ENCODE measurements at places on chromosomes 1 and 21.

DNA sequence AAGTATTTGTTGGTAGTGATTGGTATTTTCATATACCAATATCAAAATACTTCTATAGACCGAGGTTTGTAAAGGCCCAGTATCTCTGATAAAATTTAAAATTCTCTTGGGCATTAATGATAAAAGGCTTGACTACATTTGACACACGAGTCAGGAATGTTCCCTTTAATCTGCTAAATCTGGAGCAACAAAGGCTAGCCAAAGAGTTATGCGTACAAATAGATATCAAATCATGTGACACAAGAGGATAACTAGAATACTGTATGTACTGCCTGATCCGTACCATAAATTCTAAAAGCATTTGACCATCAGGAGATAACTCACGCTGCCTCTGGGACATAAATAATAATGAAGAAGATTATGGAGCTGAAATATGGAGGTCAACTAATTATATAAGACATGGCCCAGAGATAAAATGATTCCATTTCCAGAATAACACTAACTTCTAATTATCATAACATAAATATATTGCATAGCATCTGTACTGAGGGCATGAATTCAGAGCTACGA lies 64.2 kb upstream of the SH3GLB1 start:
- DNase-seq, result no peak

- DNase-seq, result no peak
These were observed 44.4 kb upstream of the SCMH1 start for GRCh38 chr1:41286486-41286885.

GRCh38 chr1:177219554-177220458 lies 49.0 kb downstream of the BRINP2 start:
- no peak for DNase-seq

DNA sequence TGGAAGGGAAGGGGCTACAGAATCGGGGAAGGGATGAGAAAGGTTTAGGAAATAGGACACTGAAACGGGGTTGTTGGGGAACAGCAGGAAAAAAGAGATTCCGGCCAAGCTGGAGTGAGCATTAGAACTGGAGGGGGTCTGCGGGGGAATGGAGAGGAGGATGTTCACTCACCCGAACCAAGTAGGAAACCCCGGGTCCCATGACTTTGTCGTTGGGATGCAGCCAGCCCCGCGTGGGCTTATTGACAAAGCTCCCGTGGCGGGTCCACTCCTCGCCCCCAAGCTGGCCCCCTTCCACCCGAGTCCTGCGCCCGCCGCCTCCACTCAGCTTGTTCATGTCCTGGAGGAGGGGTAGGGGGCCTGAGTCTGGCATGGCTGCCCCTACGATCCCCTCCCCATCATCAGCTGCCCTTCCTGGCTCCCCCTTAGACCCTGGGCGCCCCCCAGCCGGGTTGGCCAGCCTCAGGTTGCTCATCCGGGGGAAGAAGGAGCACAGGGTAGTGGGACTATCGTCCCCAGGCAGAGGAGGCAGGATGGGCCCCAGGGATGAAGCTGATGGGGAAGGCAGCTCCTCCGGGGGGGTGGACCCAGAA lies 591 bp downstream of the SHC1 start:
- no peak for DNase-seq

GRCh38 chr1:156945881-156946661 lies 25.6 kb downstream of the LRRC71 start:
- DNase-seq, result no peak

DNA sequence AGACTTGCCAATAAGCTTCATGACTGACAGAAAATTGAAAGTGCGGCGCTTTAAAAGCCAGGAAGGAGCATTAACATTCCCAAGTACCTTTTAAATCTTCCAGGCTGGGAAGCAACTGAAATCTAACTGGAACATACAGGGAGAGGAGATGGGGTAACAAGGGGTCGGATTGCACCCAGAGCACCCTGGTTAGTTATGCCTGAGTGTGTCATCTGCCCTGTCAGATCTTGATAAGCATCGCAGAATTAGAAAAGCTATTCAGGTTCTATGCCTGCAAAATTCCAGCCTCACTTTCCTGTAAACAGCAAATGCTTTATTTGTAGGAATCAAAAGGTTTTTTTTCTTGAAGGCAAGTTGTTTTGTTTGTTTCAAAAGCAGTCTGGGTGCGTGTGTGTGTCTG lies 58.5 kb downstream of the SERBP1 start:
- DNase-seq, result no peak

- no peak for DNase-seq
These were observed 51.1 kb downstream of the ODF2L start for GRCh38 chr1:86345042-86345441.

DNA sequence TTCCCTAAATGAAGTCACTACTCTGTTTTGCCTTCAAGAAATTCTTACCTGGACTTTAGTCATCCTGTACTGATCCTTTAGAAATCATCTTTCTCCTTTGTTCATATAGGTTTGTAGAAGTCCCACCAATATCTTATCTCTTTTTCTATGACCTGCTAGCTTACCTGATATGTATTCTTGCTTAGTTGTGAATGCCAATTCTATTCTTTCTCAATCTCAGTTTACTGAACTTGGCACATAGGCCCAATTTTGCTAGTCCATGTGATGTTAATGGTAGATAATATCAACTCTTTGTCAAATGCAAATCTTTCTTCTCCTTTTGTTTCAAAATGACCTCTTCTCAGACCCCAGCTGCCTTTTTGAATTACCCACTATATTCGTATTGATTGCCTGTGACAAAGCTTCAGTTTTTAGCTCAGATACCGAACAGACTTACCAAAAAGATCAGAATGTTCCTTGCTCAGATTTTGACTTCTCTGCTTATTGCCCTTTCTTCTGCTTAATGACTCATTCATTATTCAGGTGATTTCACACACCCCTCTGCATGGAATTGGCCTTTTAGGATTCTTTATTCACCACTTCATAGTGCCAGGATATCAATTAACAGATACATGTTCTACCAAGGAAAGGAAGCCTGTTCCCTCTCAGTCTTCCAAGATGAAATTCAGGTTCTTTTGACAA lies 20.6 kb downstream of the IPO9 start:
- DNase-seq, result no peak

GRCh38 chr1:115156826-115157468 lies 67.6 kb upstream of the TSPAN2 start:
- DNase-seq, result no peak

- peak; percentile 69 for DNase-seq
These were observed 27.7 kb downstream of the CR1L start for GRCh38 chr1:207672522-207673130.

GRCh38 chr1:32972814-32973428 lies 8.3 kb upstream of the RNF19B start:
- no peak for DNase-seq

DNA sequence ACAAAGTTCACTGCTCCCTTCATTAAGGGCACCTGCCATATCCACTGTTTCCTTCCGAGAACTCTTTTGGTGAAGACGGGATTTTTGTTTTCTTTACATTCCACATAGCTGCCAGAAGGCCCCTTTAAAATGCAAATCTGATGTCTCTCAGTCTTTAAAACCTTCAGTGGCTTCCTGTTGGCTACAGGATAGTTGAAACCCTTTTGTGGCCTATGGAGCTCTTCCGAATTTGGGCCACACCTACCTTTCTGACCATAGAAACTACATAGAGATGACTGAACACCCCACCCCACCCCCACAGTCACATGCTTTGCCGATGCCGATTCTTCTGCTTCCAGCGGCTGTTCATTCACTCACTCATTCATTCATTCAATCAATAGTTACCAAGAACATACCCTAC lies 502.6 kb downstream of the KIF26B start:
- no peak for DNase-seq

All from MM.1S (cell line).